ENCODE measurements at places on chromosomes 3 and 15.

- no peak for DNase-seq
These were observed 5.7 kb downstream of the ST8SIA2 start for GRCh38 chr15:92399271-92399950.

GRCh38 chr3:95615592-95616310 is 1198.6 kb upstream of the EPHA6 start:
- DNase-seq = no peak

- DNase-seq = no peak
These were observed 4.0 kb downstream of the MAP2K1 start for GRCh38 chr15:66390678-66391077.

DNA sequence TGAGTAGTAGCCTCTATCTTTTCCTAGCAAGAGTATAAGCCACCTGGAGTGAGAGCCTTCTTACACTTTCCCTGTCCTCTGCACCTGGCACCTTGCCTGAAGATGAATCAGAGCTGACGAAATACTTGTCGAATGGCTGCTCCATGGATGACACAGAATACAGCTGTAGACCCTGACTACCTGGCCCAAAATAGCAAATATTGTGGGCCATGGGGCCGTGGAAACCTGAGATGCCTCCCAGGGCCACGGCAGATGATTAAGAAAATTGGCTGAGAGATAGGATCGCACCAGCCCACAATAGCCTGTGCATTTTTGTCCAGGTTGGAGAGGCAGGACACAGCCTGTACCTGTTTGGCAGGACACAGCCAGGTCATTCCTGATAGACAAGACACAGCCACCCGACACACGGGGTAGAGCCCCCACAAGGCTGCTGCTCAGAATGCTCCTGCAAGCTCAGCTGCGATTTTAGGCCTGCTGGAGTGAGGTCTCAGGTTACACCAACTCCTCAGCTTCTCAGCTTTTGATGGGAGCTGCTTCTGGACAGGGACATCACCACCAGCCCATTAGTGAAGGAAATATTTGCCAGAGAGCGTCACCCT is 22.9 kb upstream of the TPM1 start:
- DNase-seq = no peak

DNA sequence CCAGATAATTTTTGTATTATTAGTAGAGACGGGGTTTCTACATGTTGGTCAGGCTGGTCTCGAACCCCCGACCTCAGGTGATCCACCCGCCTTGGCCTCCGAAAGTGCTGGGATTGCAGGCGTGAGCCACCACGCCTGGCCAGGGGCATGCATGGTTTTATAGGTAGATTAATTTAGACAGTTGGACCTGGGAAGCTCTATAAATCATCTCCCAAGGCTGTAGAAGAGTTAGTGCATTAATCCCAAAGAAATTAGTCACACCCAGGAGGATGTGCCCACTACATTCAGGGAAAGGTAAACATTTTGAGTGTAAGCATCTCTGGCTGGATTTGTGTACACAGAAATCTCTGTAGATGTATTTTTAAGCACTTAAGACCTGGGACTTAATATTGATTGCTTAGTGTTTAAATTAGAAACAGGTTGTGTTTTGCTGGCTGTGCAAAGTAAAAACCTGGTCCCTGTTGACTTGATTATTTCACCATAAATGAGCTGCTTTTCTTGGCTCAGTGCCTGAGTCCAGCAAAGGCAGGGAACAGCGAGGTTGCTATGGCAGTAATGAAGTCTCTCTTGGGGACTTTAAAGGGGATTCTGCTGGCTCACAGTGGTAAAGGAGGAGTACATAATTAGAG is 19.2 kb downstream of the EXOSC7 start:
- DNase-seq = no peak

GRCh38 chr15:59678620-59679019 is 10.5 kb downstream of the BNIP2 start:
- DNase-seq = no peak

DNA sequence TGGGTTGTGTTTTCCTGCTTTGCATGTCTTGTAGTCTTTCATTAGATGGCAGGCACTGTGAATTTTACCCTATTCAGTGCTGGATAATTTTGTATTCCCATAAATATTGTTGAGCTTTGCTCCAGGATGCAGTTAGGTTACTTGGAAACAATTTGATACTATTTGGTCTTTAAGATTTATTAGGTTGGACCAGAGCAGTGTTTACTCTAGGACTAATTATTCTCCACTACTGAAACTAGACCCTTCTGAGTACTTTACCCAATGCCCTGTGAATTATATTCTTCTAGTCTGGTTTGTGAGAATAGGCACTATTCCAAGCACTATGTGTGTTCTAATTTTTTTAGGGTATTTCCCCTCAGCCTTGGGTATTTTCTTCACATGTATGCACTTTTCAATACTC is 37.8 kb upstream of the TASOR start:
- no peak for DNase-seq

- DNase-seq = no peak
These were observed 350.3 kb downstream of the DOCK3 start for GRCh38 chr3:51024765-51025632.

DNA sequence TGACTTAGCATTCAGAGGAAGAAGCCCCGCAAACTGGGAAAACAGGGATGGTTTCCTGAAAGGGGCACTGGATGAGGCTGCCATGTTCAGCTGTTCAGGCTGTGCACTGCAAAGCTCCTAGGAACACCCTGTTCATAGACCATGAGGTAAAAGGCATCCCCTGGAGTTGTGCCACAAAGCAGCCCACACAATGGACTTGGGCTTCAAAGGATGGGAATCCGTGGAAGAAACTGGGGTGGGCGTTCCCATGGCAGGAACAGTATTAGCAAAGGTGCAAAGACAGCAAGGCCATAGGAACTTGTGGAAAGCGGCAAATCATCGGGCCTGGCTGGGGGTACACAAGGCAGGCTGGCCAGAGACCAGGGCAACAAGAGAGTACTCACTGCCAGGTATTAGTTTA is 8.9 kb downstream of the OXTR start:
- DNase-seq = no peak

GRCh38 chr15:66941108-66941711 is 124.2 kb upstream of the SMAD3 start:
- no peak for DNase-seq

DNA sequence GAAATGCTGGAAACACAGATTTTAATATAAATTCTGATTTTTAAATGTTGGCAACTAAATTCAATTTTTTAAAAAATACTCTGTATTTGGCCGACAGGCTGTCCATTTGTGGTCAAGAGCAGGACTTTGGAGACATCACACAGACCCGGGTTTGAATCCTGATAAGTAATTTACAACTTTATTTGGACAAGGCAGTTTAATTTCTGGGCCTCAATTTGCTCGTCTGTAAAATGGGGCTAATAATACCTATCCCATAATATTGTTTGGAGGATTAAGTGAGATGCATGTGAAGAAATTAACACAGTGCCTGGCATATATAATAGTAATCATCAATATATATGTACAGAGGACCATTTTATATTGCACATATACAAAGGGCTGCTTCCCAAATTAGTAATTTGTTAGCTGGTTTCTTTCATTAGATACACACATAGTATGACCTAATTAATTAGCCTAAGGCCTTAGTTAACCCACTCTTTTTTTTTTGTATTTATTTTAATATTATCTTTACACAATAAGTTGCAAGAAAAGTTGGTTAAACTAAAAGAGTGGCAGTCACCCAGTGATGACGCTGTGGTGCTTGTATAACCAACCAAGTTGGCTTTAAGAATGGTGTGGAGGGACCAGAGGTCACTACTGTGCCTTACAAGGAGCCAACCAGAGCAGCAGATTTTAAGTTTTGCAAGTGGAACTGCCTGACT is 665 bp downstream of the PIGB start:
- DNase-seq = no peak
